Bronchial smooth muscle cell (primary cell): ENCODE measurements at places on chromosomes 7 and 10. TPM values are rescaled to one million over a fixed set of nuclear protein-coding genes. Genes with fewer than 3 reads are reported as not detected.

Gene CNTNAP2
- total RNA-seq = not detected in 2 replicates

Gene PRPS1L1
- not detected in 2 replicates for total RNA-seq

Gene ABCA13
- 2.7 and 3.0 TPM in 2 replicates for total RNA-seq

Gene GPRIN2
- total RNA-seq = not detected in 2 replicates

Gene CD36
- total RNA-seq = 1.0 and 3.5 TPM in 2 replicates

Gene OR2A12
- not detected in 2 replicates for total RNA-seq

Gene TRIM50
- not detected in 2 replicates for total RNA-seq

Gene SFTPA1
- total RNA-seq = not detected in 2 replicates

Gene KCND2
- 3.3 and 5.0 TPM in 2 replicates for total RNA-seq

Gene CAMK2B
- total RNA-seq = 0.17 TPM in 1 of 2 replicates, not detected in the other

Gene OR2A1
- total RNA-seq = 0.09 TPM in 1 of 2 replicates, not detected in the other

Gene ADCYAP1R1
- total RNA-seq = not detected in 2 replicates

Gene COBL
- total RNA-seq = not detected in 2 replicates

Gene KEL
- not detected in 2 replicates for total RNA-seq

Gene SLC13A1
- total RNA-seq = not detected in 2 replicates

Gene LDB3
- under 0.01 and 0.09 TPM in 2 replicates for total RNA-seq

Gene CRHR2
- not detected in 2 replicates for total RNA-seq

Gene ZNF3
- 22.9 and 25.6 TPM in 2 replicates for total RNA-seq

Gene CALN1
- not detected in 2 replicates for total RNA-seq

Gene TRPV5
- not detected in 2 replicates for total RNA-seq

Gene PVRIG
- not detected in 2 replicates for total RNA-seq

Gene MMP21
- not detected in 2 replicates for total RNA-seq

Gene CAPZA2
- 78.4 and 92.7 TPM in 2 replicates for total RNA-seq

Gene BTBD16
- 0.16 TPM in 1 of 2 replicates, not detected in the other for total RNA-seq

Gene SKIDA1
- total RNA-seq = 0.47 and 0.60 TPM in 2 replicates

Gene CYP3A7
- total RNA-seq = 0.34 and 1.1 TPM in 2 replicates

Gene CCDC3
- total RNA-seq = 0.16 and 0.17 TPM in 2 replicates

Gene HUS1
- total RNA-seq = 9.6 and 10.7 TPM in 2 replicates

Gene HGF
- 59.0 and 126 TPM in 2 replicates for total RNA-seq

Gene HABP2
- not detected in 2 replicates for total RNA-seq

Gene PNLIP
- not detected in 2 replicates for total RNA-seq

Gene GRM3
- not detected in 2 replicates for total RNA-seq

Gene GIMAP5
- not detected in 2 replicates for total RNA-seq

Gene THSD7A
- total RNA-seq = 0.17 and 1.1 TPM in 2 replicates

Gene CLIP2
- total RNA-seq = 59.4 and 62.3 TPM in 2 replicates

Gene SAMD9
- 9.5 and 15.6 TPM in 2 replicates for total RNA-seq

Gene PRSS37
- total RNA-seq = not detected in 2 replicates

Gene TMEM273
- total RNA-seq = not detected in 2 replicates

Gene KCNMA1
- 41.6 and 70.6 TPM in 2 replicates for total RNA-seq

Gene PIP
- total RNA-seq = not detected in 2 replicates

Gene ZNF853
- total RNA-seq = 0.47 and 3.2 TPM in 2 replicates

Gene NEUROD6
- total RNA-seq = not detected in 2 replicates

Gene ASAH2
- total RNA-seq = 0.26 and 0.32 TPM in 2 replicates

Gene ADIRF
- total RNA-seq = 197 and 447 TPM in 2 replicates

Gene CDHR3
- 3.5 and 5.4 TPM in 2 replicates for total RNA-seq

Gene IPMK
- total RNA-seq = 1.9 and 5.5 TPM in 2 replicates

Gene NME8
- total RNA-seq = not detected in 2 replicates

Gene NUP205
- total RNA-seq = 21.9 and 24.1 TPM in 2 replicates

Gene MYPN
- total RNA-seq = under 0.01 and 0.16 TPM in 2 replicates

Gene CUBN
- 1.9 and 2.2 TPM in 2 replicates for total RNA-seq

Gene RPP30
- 23.0 and 27.4 TPM in 2 replicates for total RNA-seq

Gene MYO1G
- total RNA-seq = under 0.01 TPM in 2 replicates

Gene PRXL2A
- 0.32 and 0.77 TPM in 2 replicates for total RNA-seq

Gene KLF14
- under 0.01 TPM in 1 of 2 replicates, not detected in the other for total RNA-seq

Gene BUD31
- total RNA-seq = 104 and 151 TPM in 2 replicates

Gene ASB15
- total RNA-seq = not detected in 2 replicates

Gene MOGAT3
- not detected in 2 replicates for total RNA-seq

Gene OR13A1
- under 0.01 TPM in 1 of 2 replicates, not detected in the other for total RNA-seq

Gene FANK1
- 6.0 and 8.5 TPM in 2 replicates for total RNA-seq
